ENCODE measurements at places on chromosomes 4 and X.

DNA sequence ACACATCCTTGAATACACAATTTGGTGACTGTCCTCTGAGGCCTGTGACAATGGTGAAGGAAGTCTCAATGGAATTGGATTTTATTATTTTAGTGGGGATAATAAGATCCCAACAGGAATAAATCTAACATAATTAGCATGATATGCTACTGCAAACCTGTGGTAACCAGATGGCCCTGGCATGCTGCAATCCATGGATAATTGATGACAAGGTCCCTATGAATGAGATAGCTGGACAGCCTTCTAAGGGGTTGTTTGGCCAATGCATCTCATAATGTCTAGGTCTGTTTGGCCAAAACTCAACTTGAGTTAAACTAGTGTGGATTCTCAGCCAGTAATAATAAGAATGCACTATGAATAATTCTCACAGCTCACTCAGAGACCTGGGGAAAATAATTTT is 145.3 kb upstream of the GALNTL6 start:
- DNase-seq, result no peak

DNA sequence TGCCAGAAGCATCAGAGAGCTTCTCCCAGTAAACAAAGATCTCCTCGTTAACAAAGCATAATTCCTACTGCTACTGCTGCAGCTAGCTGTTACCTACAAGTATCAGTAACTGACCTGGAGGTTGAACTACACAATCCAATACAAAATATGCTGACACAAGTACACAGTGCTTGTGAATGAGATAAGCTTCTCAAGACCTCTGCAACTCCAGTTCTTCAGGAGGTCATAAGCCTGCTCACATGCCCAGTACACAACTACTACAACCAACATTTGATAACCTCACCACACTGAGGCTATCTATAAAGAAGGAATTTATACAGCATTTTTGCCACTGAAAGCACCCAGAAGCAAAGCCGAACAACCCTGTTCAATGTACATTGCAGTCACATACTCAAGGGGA is 66.7 kb upstream of the SMARCAD1 start:
- DNase-seq, result no peak

DNA sequence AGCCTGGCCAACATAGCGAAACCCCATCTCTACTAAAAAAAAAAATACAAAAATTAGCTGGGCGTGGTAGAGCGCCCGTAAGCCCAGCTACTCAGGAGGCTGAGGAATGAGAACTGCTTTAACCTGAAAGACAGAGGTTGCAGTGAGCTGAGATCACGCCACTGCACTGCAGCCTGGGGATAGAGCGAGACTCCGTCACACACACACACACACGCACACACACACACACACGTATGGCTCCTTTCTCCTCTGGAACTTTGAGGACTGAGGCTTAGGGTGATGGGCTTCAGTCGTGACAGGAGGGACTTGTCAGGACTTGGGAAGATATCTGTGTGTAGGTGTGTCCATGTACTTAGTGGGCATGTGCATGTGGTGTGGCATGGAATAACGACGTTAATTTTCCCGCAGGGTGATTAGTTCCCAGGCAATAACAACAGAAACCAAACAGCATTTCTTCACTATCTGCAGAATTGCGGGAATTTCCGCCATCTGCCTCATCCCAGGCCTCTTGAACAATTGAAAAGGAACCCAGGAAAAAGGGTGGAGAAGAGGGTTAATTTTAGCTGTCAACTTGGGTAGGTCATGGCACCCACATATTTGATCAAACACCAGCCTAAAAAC is 47.7 kb downstream of the RWDD4 start:
- DNase-seq, result no peak

- DNase-seq, result no peak
Measured at GRCh38 chr4:2626231-2626630, 89.8 kb downstream of the FAM193A start.

- DNase-seq, result no peak
Measured at GRCh38 chr4:177483271-177483670, 41.0 kb upstream of the AGA start.

GRCh38 chr4:174696657-174697056 is 132.4 kb downstream of the GLRA3 start:
- DNase-seq, result no peak

GRCh38 chrX:114717921-114718320 is 134.0 kb downstream of the HTR2C start:
- no peak for DNase-seq

DNA sequence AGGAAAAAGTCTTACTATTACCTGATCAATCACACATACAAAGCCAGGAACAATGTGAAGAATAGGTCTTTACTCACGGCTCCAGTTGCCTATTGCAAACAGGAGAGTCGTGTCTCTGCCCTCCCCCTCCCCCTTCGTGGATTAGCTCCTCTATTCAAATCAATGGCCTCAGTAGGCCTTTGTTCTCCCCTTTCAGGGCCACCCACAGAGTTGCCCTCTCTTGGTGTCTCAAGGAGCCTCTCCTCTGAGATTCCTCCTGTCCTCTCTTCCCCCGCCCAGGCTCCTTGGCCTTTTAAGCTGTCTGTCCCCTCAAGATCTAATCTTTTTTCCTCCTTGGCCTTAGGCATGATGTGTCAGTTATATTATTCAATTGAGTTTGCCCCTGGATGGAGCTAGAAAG is 107.2 kb upstream of the NALF2 start:
- no peak for DNase-seq

DNA sequence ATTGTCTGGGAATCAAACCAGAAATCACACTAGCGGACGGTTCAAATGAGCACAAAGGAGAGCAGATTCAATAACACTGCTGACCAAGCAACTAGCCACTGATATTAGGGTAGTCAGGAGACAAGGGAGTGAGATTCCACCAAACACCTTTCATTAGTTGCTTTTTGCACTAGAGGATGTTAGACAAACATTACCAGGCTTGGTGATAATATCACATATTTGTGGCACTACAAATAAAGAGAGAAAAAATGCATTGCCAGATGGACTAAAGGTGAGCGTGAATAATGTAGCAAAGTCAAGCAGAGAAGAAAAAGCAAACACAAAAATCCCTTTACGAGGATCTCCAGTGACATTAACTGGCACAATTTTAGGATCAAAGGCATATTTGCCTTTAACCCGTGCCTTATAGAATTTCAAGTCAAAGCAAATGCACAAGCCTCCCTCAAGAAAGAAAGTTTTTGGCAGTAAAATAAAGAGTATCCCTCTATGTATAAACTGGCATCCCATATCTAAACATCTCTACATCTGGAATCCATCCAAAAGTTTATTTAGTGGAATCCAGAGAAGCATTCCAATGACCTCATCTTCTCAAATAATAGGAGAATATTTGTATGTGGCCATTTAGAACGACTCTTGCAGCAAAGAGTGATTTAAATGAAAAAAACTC is 290.9 kb downstream of the KCTD8 start:
- no peak for DNase-seq

- DNase-seq, result no peak
Measured at GRCh38 chrX:40260146-40260747, 162.5 kb upstream of the BCOR start.

Measured in activated T-helper 2 cell treated with anti-CD3 and anti-CD28 coated beads, Interferon-gamma antibody, Interleukin-2, Interleukin-4, amounts not matched to agents 10 μg/mL and 5 μg/mL and 100 μg/mL, durations not matched to agents 14 hours and 24 hours and 36 hours (primary cell).